Suprapubic skin (tissue), 4 donors: ENCODE measurements at places on chromosomes 5 and 9. TPM values are rescaled to one million over a fixed set of nuclear protein-coding genes. Genes with fewer than 3 reads are reported as not detected.

Gene SLC25A25
- total RNA-seq = 37.9 TPM

Gene GZMA
- total RNA-seq = not detected

DNA sequence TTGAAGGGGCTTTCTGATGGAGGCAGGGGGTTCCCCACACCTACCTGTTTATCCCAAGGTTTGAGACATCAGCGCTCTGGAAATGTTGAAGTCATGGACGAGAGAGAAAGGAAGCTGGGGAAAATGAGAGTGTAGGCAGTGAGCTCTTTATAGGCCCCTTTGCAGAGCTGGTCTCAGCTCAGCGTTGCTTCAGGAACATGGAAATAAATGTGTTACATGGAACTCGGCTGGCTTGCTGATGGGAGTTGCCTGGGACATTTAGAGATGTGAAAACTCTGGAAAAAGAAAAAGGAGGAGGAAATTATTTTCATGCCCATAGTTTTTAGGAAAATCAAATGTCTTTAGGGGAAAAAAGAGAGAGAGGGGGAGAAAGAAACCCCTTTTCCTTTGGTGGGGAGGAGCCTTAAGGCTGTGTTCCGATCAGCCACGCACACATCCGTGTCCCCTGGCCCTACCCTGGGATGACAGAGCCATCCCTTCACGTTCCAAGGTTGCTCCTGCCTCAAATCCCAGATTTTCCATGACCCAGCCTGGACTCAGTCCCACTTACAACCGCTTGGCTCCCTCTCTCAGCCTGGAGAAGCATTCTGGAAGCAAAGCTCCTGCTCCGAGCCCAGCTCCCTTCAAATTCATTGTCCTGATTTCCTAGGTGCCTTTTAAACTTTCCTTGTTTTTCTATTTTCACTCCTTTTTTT is 78.3 kb downstream of the COL27A1 start:
- no peak for DNase-seq

Gene CYLC2
- not detected for total RNA-seq

GRCh38 chr5:14681236-14681752 is 16.8 kb downstream of the OTULIN start:
- no peak for DNase-seq

Gene TEX10
- total RNA-seq = 17.1 TPM

- DNase-seq = no peak
These were observed 67.8 kb downstream of the PSD2 start for GRCh38 chr5:139863361-139863760.

DNA sequence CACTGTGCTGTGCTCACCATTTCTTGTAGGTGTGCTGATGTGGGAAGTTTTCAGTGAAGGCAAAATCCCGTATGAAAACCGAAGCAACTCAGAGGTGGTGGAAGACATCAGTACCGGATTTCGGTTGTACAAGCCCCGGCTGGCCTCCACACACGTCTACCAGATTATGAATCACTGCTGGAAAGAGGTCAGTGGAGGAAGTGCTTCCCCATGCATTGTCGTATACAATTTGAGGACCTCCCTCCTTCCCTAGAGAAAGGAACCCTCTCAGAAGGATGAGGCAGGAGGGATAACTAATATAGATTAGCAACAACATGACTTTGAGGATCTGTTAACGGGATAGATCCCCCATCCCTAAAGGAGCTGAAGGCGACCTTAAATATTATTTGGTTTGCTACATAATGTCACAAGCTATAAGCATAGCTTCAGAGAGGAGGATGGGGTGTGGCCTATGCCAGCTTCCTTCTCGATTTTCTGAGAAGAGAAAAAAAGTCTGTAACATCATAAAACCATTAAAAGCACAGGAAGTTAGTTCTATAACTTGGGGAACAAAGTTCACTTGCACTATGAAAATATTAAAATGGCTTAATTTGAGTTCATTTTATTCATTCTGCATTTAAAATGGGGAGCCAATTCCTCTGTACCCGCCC is 17.0 kb upstream of the CYFIP2 start:
- no peak for DNase-seq

- DNase-seq = no peak
These were observed 1085.2 kb upstream of the ARRDC3 start for GRCh38 chr5:92468295-92468694.

DNA sequence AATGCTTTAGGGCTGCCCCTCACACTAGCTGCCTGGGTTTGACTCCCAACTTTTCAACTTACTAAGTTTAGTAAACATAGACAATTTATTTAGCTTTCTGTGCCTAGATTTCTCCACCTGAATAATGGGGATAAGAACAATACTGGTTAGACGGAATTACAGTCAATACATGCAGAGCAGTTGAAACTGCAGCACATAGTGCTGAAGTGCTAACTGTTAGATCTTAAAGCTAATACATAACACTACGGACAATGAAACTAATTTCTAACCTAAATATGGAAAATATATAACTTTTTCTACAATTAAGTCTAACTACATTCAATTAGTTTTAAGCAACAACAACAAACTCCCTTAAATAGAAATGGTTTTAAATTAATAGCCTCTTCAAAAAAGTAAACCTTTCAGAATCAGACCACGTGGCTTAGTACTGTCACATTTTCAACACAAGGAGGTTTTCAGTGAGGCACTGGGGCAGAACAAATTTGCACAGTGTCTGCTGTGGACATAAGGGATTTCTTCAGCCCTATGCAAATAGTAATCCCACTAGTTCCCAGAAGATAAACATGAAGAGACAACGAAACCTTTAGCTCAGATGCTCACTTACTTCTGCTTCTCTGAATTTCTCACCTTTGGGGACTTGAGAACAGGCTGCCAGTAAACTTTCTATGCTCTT is 293.4 kb downstream of the EDIL3 start:
- no peak for DNase-seq

DNA sequence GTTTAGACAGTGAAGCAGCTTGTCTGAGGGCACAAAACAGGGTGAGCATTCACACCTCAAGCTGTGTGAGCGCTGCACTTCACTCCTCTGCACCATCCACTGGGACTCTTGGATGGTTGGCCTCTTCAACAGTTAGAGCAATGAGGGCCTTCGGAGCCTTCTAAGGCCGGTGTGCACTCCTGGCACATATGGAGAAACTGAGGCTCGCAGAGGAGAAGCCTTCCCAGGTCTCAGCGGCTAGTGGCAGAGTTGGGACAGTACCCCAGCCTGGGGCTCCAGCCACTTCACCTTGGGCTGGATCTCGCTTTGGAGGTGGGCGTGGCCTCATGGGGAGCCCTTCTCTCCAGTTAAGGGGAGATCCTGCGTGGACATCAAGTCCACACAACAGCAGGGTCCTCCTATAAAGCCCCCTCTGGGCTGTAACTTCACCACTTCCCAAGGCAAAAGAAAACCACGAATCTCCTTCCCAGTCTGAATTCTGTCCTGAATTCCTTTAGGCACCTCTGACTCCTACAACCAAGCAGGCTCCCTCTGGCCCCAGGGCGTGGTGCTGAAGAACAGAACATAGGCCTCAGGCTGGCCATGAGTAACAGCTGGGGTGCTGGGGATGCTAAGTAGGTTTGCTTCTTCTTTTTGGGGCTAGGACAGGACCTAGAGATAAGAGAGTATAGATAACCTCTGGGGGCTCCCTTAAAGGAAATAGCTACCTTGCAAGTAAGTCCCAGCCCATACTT is 30.5 kb upstream of the CSF1R start:
- no peak for DNase-seq

Gene POU4F3
- not detected for total RNA-seq

Gene CCL28
- 23.8 TPM for total RNA-seq

- no peak for DNase-seq
These were observed 79.8 kb downstream of the MAT2B start for GRCh38 chr5:163585206-163585605.
